ENCODE measurements at places on chromosomes 16 and 17. TPM values are rescaled to one million over a fixed set of nuclear protein-coding genes. Genes with fewer than 3 reads are reported as not detected.

GFOD2 gene
- total RNA-seq, result 21.3 TPM

EVI2B gene
- 32.7 TPM for total RNA-seq

CDH15 gene
- total RNA-seq, result not detected

SCPEP1 gene
- total RNA-seq, result 27.4 TPM

PRPSAP2 gene
- total RNA-seq, result 49.7 TPM

CX3CL1 gene
- total RNA-seq, result not detected

DECR2 gene
- 7.9 TPM for total RNA-seq

DOC2B gene
- total RNA-seq, result 0.13 TPM

MPP3 gene
- not detected for total RNA-seq

CD300A gene
- 3.1 TPM for total RNA-seq

SLC5A10 gene
- total RNA-seq, result not detected

TEX14 gene
- 0.11 TPM for total RNA-seq

SLC12A3 gene
- total RNA-seq, result not detected

ATP2A1 gene
- 1.9 TPM for total RNA-seq

NPTX1 gene
- 1.2 TPM for total RNA-seq

SLC25A10 gene
- total RNA-seq, result 34.7 TPM

IGFBP4 gene
- total RNA-seq, result 3.2 TPM

TRIM16 gene
- total RNA-seq, result 8.1 TPM

CES1 gene
- total RNA-seq, result 0.24 TPM

MARVELD3 gene
- not detected for total RNA-seq

BCKDK gene
- total RNA-seq, result 40.0 TPM

AIPL1 gene
- total RNA-seq, result not detected

IL17C gene
- 0.22 TPM for total RNA-seq

SBK1 gene
- total RNA-seq, result 3.9 TPM

CSH1 gene
- not detected for total RNA-seq

CA10 gene
- total RNA-seq, result 0.18 TPM

CSNK2A2 gene
- total RNA-seq, result 99.9 TPM

SP6 gene
- total RNA-seq, result 0.07 TPM

KRTAP2-1 gene
- total RNA-seq, result not detected

CDH13 gene
- total RNA-seq, result not detected

NOXO1 gene
- 0.47 TPM for total RNA-seq

SCIMP gene
- total RNA-seq, result 0.22 TPM

DLX4 gene
- total RNA-seq, result 0.58 TPM

CMTM4 gene
- total RNA-seq, result 4.1 TPM

HBA2 gene
- total RNA-seq, result not detected

CAPNS2 gene
- total RNA-seq, result not detected

CRHR1 gene
- total RNA-seq, result not detected

COL1A1 gene
- total RNA-seq, result 0.42 TPM

EMP2 gene
- not detected for total RNA-seq

NETO2 gene
- total RNA-seq, result 20.6 TPM

NATD1 gene
- 2.7 TPM for total RNA-seq

TMC5 gene
- not detected for total RNA-seq

ZNHIT3 gene
- 60.8 TPM for total RNA-seq

PIMREG gene
- total RNA-seq, result 1.8 TPM

HSBP1 gene
- 89.4 TPM for total RNA-seq

CDYL2 gene
- total RNA-seq, result 42.0 TPM

RAB26 gene
- total RNA-seq, result 0.20 TPM

HLF gene
- 0.93 TPM for total RNA-seq

CCR7 gene
- 152 TPM for total RNA-seq

SLC47A1 gene
- 0.15 TPM for total RNA-seq

SMIM5 gene
- total RNA-seq, result not detected

LPO gene
- not detected for total RNA-seq
